Dermis blood vessel endothelial cell (primary cell): ENCODE measurements at places on chromosomes 2 and 18.
A peak's percentile ranks its signal among the peaks of the same experiment; 100 is the strongest.

DNA sequence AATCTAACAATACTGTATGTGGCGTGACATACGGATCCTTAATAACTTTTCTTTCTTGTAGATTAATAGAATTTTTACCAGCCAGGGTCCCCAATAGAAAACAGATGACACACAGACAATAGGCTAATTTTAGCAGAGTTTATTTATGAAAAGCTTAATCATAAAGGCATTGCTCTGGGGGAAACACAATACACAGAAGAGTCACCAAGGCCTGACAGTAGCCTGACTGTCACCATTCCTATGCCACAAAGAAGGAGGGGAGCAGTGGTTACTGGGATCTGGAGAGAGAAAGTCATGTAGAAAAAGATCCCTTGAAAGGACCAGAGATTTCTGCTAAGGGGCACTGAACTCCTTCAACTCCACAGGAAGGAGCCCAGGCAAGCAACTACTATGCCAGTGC lies 139.5 kb downstream of the METTL4 start:
- no peak for DNase-seq

- peak; percentile 55 for DNase-seq
Measured at GRCh38 chr2:58762176-58762781, 521.2 kb upstream of the FANCL start.

GRCh38 chr18:2896990-2897389 lies 50.2 kb downstream of the EMILIN2 start:
- DNase-seq: no peak

- DNase-seq: no peak
Measured at GRCh38 chr2:235333076-235333475, 160.8 kb upstream of the AGAP1 start.

- no peak for DNase-seq
Measured at GRCh38 chr2:221245045-221245444, 327.1 kb downstream of the EPHA4 start.

DNA sequence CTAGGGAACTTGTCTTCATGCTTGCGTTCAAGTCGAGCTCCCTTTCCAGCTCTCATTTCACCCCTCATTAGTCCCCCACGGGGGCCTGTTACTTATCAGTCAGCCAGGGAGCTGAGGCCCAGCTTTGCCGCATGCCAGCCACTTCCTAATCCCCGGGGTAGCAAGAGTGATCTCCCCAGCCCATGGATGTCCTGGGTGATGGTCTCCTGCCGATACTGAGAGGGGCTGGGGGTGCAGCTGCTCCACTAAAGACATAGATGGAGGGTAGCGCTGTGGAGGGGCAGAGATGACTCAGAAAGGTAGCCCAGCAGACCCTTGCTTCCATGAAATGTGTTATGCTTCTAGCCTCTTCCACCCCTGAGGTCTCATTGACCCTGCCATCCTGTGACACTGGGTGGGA lies 314.0 kb upstream of the EPAS1 start:
- no peak for DNase-seq

DNA sequence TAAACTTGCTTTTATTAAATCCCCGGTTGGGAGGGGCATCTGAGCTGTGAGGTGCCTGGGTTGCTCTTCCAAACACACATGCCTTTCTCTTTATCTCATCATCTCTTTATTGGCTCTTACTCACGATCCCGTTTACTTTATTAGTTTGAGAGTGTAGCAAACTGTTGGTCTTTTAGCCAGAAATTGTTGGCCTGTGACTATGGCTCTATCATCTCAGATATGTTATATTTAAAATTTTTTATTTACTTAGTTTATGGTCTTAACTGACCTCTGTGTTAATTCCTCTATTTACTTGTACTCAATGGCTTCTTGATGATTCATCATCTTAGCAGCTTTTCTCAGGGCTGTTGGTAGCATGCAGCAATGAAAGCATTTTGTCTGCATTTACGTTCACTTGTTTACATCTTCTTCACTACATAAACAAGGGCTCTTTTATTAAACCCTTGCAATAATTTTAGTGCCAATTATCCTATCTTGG lies 408.4 kb downstream of the HRH4 start:
- DNase-seq: no peak

DNA sequence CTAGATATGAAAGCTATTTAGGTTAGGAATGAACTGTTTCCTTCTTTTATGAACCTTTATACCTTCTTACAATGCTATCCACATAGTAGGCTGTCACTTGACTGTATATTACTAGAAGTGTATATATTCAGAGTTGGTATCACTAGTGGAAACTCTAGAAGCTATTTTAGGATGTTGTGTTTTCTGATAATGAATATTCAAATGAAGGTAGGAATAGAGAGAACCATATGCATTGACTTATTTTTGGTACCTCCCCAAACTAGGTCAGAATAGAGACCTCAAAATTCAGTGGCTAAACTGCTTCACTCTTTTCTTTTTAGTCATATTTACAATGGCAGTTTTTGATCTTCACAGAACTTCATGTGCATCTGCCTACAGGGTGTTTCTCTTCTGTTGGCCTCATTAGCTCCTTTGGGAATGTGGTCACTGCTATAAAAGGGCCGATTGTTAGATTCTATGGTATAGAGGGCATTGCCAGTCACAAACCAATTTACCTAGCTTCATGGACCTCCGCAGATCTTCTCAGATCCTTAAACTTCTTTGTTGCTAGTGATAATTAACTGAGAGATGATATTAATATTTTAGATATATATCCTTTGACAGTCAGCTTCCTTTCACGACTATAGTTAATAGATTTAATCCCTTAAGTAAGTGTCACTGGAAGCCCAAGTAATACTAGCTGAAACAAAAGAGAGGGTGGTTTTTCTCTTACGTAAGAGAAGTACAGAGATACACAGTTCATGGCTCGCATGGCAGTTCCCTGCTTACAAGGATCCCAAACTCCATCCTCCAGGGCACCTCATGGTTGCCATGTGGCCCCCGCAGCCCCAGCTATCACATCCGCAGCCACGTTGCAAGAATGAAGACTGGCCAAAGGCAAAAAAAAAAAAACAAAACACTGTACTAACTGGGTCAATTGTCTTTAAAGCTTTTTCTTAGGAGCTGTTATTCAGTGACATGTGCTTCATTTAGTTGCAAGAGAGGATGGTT lies 61.0 kb downstream of the TSPYL6 start:
- DNase-seq: no peak

DNA sequence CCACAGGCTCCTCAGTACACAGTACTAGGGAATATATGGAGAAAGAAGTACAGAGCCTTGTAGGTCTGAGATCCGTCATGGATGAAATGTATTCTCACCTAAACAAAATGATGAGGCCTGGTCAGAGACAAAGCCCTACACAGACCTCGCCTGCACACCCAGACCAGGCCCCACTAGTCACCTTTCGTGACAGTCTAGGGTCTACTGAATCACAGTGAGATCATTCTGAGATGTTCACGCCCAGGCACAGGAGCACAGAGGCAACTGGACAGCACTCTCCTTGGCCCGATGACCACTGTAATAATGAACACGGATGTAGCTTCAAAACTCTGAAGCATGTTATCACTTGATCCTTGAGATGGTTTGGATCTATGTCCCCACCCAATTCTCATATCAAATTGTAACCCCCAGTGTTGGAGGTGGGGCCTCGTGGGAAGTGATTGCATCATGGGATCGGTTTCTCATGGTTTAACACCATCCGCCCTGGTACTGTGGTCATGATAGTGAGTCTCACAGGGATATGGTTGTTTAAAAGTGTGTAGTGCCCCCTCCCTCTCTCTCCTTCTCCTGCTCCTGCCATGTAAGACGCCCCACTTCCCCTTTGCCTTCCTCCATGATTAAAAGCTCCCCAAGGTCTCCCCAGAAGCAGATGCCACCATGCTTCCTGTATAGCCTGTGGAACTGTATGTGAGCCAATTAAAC lies 15.1 kb downstream of the DOCK10 start:
- DNase-seq: no peak

DNA sequence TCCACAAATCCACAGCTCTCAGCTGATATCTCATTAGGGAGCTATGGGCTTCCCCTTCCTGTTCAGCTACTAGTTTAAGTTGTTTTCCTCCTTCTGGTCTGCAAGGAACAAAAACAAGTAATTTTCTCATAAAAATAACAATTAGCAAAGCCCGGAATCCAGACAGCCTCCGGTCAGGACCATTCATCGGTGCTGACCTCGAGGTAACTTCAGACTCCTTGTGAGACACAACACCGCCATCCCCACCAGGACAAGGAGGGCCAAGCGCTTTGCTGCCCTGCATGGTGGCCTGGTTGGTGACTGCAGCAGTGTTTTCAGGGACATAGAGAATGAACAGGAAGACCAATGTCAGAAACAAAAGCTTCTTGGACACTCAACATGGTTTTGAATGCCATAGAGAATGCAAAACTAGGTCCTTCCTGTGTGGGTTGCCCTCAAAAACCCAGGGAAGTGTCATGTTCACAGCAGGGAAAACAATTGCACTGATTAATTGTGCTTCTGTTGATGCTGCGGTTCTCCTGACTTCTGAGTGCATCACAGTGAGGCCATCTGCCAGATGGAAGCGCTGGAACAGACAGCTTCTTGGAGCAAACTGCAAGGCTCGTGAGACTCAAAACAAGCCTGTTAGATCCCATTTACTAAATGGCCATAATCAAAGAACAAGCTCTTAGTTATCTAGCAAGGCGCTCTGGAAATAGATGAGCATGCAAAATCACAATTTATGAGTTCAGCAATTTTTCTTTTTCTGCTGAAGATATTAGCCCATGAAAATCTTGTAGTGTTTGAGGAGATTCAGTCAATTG lies 77.1 kb downstream of the HS1BP3 start:
- DNase-seq: peak; percentile 89

DNA sequence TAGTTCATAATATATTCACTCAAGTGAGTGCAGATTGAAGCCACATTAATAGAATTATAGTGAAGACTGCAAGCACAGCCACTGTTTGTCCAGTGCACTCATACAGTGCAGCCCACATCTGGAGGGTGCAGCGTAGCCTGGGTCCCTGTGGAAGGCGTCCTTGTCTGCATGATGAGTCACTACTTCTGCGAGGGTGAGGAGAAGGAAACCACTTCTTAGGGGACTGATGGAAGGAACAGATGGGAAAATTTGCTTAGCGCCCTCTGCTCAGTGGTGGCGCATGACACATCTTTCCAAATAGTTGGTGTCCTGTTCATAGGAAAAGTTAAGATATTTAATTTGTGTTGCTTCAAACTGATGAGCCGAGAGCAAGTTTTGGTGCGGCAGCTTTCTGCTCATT lies 330.4 kb upstream of the SMIM21 start:
- DNase-seq: no peak

- no peak for DNase-seq
Measured at GRCh38 chr2:221624475-221624874, 52.4 kb upstream of the EPHA4 start.

DNA sequence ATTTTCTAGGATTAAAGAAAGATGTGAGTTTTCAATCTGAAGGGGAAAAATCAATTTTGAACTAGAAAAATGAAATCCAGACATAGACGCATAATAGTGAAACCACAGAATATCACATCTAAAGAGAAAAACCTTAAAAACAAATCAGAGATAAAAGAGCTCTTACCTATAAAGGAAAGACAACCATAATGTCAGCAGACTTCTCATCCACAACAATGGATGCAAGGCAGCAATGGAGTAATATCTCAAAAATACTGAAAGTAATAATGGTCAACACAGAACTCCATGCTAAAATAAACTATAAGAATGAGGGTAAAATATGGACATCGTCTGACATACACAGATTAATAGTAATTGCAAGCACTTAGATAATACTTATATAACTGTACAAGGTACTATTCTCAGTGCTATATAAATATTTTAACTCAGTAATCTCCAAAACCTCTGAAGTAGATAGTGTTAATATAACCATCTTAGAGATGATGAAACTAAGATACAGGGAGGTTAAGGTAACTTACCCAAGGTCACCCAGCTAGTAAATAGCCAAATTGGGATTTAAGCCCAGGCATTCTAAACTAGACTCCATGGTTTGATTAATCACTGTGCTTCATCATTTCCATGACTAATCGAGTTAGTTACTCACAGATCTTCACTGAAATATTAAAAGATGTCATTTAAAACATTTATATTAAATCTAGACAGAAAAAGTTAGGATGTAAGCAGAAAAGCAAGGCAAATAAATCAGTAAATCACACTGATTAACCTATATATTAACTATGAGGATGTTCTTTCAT lies 89.4 kb upstream of the SPTBN1 start:
- no peak for DNase-seq

- DNase-seq: no peak
Measured at GRCh38 chr2:113276216-113276760, 2.4 kb downstream of the PAX8 start.

- DNase-seq: no peak
Measured at GRCh38 chr2:134392442-134393074, 138.7 kb downstream of the MGAT5 start.

- no peak for DNase-seq
Measured at GRCh38 chr2:52429171-52429570, 1338.4 kb upstream of the CHAC2 start.

DNA sequence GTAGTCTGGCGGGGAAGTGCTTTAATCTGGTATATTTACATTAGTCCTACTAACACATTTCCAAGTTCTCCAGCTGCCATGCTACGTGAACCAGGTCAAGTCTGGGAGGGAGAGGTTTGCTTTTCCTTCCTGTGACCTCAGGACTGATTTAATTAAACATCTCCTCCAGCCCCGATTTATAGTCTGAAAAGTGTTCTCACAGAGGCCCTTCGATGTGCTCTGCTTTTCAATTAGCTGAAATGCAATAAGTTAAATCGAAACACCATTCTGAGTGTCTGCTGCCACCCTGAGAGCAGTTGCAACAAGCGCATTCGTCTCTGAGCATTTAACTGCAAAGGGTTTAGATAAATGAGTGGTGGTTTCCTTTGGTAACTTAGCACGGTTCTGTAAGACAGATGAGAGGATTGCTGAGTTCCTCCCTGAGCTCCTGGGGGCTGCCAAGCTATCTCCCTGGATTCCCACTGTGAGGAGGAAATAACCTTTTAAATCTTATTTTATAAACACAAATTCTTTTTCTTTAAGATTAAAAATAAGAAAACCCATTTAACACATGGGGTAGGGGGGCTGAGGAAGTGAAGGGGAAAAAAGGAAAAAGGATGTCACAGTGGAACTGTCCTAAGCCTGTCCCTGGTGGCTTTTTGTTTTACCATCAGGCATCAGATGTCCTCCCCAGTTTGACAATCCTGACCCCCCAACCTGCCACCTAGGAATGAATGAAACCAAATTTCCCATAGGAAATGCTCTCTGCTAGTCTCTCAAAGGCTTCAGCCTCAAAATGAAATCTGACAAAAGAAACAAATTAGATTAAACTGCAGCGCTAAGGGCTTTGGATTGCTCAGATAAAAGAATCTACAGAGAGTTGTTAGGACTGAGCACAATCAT lies 56.5 kb upstream of the CREB1 start:
- peak; percentile 90 for DNase-seq

- DNase-seq: no peak
Measured at GRCh38 chr2:114784890-114785583, 342.6 kb downstream of the DPP10 start.

DNA sequence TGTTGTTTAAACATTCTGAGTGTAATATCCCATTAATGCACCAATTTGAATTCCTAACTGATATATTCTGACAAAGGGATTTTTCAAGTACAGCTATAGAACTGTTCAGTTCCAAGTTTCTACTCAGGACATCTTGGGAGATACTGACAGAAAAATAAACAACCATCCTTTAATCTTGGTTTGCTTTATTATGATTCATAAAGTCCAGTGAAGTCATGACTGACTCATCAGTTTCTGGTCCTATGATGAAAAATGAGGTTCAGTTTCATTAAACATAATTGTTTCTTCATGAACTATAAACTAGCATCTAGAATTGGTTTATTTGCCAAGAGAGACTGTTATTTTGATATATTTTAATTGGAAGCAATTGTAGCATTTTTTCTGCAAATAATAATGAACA lies 896.2 kb downstream of the CCDC85A start:
- DNase-seq: no peak
